ENCODE measurements at places on chromosomes 16 and 17.
A peak's percentile ranks its signal among the peaks of the same experiment; 100 is the strongest.

DNA sequence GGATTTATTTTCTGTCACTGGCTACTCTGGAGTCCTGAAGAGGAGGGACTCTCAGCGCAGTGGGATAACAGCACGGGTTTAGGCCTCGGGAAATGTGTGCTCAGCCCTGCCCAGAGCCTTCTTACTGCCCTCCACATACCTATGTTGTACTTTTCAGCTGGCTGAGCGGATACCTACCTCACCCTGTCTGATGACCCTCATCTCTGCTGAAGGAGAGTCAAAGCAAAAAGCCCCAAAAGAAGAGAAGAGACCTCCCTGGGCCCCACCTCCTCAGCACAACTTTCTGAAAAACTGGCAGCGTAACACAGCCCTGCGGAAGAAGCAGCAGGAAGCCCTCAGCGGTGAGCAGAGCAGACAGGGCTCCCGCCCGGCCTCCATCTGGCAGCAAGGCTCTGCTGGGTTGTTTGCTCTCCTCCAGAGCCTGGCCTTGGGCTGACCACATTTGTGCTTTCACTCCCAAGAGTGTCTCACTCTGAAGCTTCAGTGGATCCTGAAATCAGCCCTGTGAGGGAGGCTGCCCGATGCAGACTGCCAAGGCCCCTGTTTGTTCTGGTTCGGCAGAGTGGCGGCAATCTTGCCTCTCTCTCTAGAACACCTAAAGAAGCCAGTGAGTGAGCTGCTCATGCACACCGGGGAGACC, 10.3 kb downstream of the MYCBPAP start:
- peaks cover 9% of the 10 kb centered on the region for H3K4me1 ChIP-seq
- no peak for DNase-seq
- no peaks in the 10 kb centered on the region for H3K36me3 ChIP-seq
- no peak overlapping the region for H3K4me3 ChIP-seq

GRCh38 chr17:36861531-36861930, 75.7 kb upstream of the LHX1 start:
- no peaks in the 10 kb centered on the region for H3K27me3 ChIP-seq
- H3K36me3 ChIP-seq = no peaks in the 10 kb centered on the region
- no peaks in the 10 kb centered on the region for H3K4me1 ChIP-seq
- DNase-seq = no peak
- no peak overlapping the region for H3K27ac ChIP-seq
- no peak overlapping the region for H3K4me3 ChIP-seq

- H3K4me3 ChIP-seq = peak within 1 kb of the TSS; percentile 78
- no peaks in the 10 kb centered on the region for H3K27me3 ChIP-seq
- DNase-seq = no peak
- H3K27ac ChIP-seq = no peak within 1 kb of the TSS
Observed at GRCh38 chr17:82031303-82031884, at the start of gene RAC3. Gene RAC3 (plus strand): TSS chr17:82031678. CDS start chr17:82031762, 84 bp downstream.

DNA sequence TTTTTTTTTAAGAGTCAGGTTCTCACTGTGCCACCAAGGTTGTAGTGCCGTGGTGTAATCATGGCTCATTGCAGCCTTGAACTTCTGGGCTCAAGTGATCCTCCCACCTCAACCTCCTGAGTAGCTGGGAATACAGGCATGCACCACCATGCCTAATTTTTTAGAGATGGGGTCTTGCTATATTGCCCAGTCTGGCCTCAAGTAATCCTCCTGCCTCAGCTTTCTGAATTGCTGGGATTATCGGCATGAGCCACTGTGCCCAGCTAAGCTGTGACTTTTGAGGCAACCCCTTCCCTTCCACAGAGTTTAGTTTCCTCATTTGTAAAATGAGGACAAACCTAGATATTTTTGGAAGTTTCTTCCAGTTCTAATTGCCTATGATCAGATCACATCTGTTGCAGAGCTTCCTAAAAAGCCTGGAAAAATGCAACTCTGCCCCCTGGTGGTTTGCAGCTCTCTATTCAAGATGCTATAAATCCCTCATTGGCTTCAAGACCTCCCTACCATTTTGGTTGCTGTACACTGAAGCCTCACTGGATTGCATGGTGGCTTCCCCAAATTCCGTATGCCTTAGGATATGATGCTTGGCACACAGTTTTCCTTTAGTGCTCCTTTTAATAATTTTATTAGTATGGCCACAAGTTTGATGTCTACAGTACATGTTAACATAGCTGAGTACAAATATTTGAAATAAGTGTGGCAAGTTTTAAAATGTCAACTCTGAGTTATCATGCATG, 19.3 kb downstream of the GDE1 start:
- DNase-seq = peak; percentile 73
- no peak overlapping the region for H3K4me3 ChIP-seq
- no peaks in the 10 kb centered on the region for H3K27me3 ChIP-seq
- H3K27ac ChIP-seq = no peak overlapping the region
- H3K4me1 ChIP-seq = peaks cover 7% of the 10 kb centered on the region

DNA sequence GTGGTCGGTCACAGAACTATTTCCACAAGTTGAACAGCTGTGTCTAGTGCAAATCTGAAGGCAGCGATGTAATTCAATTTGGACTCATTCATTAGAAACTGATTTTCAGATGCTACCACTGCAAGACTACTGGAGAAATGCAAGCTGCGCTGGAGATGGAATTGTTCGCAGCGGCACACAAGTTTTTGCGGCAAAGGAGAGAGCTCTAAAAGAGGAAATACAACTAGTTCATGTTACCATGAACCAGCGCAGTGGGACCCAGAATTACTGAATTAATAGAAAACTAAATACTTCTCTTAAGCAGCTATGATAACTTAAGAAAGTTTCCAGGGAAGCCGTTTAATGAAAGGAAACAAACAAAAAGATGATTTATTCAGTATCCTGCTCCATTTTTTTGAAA, 1.9 kb downstream of the CREBBP start:
- H3K27me3 ChIP-seq = no peaks in the 10 kb centered on the region
- H3K4me3 ChIP-seq = peak overlapping the region; percentile 84
- no peaks in the 10 kb centered on the region for H3K36me3 ChIP-seq
- no peak overlapping the region for H3K27ac ChIP-seq
- H3K4me1 ChIP-seq = peaks cover 8% of the 10 kb centered on the region

DNA sequence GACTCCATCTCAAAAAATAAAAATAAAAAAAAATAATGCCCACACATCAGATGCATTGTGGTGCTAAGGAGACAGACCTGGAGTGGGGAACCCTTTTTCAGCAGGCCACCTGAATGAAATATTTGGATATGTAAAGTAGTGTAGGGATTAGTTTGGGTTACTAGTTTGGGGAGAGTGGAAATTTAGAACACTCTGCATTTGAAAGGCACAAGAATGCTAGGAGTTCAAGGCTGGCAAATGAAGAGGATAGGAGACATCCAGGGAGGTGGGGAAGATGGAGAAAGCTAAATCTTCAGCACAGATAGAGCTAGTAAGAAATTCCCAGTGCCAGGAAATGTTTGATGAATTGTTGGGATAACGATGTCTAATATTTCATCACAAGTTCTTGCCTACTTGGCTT, 298.3 kb upstream of the ERCC4 start:
- DNase-seq = no peak
- no peaks in the 10 kb centered on the region for H3K4me1 ChIP-seq
- H3K27me3 ChIP-seq = no peaks in the 10 kb centered on the region
- no peaks in the 10 kb centered on the region for H3K36me3 ChIP-seq

- peak; percentile 21 for DNase-seq
- H3K36me3 ChIP-seq = no peaks in the 10 kb centered on the region
- no peaks in the 10 kb centered on the region for H3K4me1 ChIP-seq
Observed at GRCh38 chr16:57906382-57907316, 64.3 kb downstream of the CNGB1 start.

DNA sequence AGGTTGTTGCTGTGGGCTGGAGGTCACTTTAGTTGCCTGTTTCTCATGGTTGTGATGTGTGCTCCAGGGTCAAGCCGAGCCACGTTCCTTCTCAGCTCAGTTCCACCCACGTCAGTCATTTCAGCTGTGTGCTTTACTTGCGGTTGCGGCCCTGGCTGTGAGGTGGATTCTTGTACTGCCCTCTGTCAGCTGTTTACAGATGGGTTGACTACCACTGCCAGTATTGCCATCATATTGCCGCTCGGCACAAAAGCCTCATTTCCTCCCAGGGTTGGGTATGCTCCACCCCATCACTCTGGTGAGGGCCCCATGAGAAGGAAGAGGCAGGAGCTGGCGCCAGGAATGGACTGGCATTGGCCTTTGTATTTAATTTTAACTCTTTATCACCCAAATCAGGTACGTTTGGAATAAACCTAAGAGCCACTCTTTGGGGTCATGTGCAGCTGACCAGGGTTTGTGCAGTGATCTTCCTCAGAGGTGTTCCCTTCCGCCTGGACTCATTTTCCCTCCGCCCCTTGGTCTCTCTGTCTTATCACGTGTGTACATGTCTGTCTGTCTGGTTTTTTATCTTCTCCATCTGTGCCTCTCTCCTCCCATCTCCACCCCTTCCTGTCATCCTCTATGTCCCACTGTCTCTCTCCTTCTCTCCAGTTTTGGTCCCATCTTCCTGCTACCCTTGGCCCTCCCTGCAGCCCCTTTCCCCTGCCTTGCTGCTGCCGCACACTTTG, 25.0 kb downstream of the METTL22 start:
- H3K4me3 ChIP-seq = no peak overlapping the region
- no peak for DNase-seq
- H3K4me1 ChIP-seq = no peaks in the 10 kb centered on the region
- H3K27ac ChIP-seq = no peak overlapping the region

GRCh38 chr16:19499481-19499880, 22.4 kb downstream of the GDE1 start:
- no peaks in the 10 kb centered on the region for H3K4me1 ChIP-seq
- H3K27me3 ChIP-seq = no peaks in the 10 kb centered on the region
- H3K36me3 ChIP-seq = no peaks in the 10 kb centered on the region
- no peak overlapping the region for H3K4me3 ChIP-seq
- DNase-seq = no peak

GRCh38 chr17:72445055-72445991, 324.5 kb downstream of the SOX9 start:
- H3K36me3 ChIP-seq = no peaks in the 10 kb centered on the region
- H3K4me3 ChIP-seq = no peak overlapping the region
- no peaks in the 10 kb centered on the region for H3K27me3 ChIP-seq
- no peak for DNase-seq

DNA sequence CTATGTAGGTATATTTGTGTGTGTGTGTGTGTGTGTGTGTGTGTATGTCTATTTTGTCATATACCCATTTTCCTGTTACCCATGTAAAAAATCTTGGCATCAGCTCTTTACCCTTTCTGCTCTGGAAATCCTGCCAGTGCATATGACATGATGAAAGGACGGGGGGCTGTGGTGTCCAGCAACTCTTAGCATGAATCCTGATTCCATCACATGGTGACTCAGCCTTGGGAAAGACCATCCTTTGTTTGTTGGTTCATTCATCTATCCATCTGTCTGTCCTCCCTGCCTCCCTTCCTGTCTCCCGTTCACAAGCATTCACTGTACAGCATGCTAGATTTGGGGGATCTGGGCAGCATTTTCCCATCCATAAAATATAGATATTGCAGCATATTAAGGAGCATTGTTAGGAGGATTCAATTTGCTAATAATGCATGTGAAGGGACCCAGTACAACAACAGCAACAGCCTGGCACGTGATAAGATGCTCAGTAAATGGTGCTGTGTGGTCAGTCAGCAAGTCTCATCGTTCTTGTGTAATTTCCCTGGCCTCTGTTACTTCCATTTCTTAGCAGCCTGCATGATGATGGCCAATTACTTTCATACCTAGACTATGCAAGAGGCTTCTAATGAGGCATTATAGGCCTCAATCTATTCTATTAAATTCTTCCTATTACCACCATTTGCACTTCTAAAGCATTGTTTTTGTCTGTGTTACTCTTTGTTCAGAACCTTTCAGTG, 191.0 kb downstream of the PRKCA start:
- no peak overlapping the region for H3K4me3 ChIP-seq
- DNase-seq = peak; percentile 27
- H3K4me1 ChIP-seq = peaks cover 24% of the 10 kb centered on the region
- H3K27me3 ChIP-seq = no peaks in the 10 kb centered on the region
- peak overlapping the region; percentile 14 for H3K27ac ChIP-seq
- no peaks in the 10 kb centered on the region for H3K36me3 ChIP-seq

DNA sequence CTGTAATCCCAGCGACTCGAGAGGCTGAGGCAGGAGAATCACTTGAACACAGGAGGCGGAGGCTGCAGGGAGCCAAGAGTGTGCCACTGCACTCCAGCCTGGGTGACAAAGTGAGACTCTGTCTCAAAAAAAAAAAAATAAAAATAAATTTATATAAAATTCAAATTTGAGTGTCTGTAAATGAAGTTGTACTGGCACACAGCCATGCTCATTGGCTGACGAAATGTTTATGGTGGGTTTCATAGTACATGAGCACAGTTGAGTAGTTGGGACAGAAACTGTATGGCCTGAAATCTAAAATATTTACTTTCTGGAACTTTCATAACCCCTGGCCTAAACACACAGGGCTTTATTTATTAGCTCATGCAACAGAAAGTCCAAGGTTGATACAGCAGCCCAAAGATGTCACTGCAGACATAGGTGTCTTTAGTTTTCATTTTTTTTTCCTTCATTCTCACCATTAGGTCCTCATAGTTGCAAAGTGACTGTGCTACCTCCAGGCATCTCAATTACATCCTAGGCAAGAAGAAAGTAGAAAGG, 355.3 kb downstream of the SLC39A11 start:
- H3K27me3 ChIP-seq = no peaks in the 10 kb centered on the region
- H3K4me1 ChIP-seq = no peaks in the 10 kb centered on the region
- DNase-seq = no peak
- H3K4me3 ChIP-seq = no peak overlapping the region
- H3K27ac ChIP-seq = no peak overlapping the region
- H3K36me3 ChIP-seq = no peaks in the 10 kb centered on the region

GRCh38 chr16:20956319-20956718, 55.7 kb downstream of the LYRM1 start:
- H3K4me1 ChIP-seq = no peaks in the 10 kb centered on the region
- DNase-seq = no peak
- no peaks in the 10 kb centered on the region for H3K36me3 ChIP-seq

- H3K27me3 ChIP-seq = no peaks in the 10 kb centered on the region
- H3K4me1 ChIP-seq = no peaks in the 10 kb centered on the region
- no peak overlapping the region for H3K4me3 ChIP-seq
- no peak overlapping the region for H3K27ac ChIP-seq
- DNase-seq = no peak
- H3K36me3 ChIP-seq = no peaks in the 10 kb centered on the region
Observed at GRCh38 chr16:22214889-22215288, 8.8 kb downstream of the EEF2K start.

DNA sequence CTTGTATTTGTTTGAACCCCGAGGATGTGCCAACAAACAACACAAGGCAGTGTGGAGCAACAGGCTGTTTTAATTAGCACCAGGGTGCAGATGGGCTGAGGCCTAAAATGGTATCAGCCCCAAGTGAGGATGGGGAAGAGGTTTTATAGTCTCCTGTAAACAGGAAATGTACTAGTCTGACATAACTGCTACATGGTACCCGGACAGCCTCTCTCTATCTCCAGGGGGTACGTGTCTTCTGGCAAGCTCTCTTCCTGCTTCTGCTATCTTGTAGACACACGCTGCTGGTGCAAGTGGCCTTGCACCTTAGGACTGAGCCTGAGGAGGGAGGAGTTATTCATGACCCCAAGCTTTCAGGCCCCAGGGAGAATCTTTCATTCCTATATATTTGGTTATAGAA, 2451.0 kb downstream of the TP53TG3F start:
- DNase-seq = no peak
- no peaks in the 10 kb centered on the region for H3K27me3 ChIP-seq
- no peaks in the 10 kb centered on the region for H3K4me1 ChIP-seq
- no peak overlapping the region for H3K4me3 ChIP-seq
- no peaks in the 10 kb centered on the region for H3K36me3 ChIP-seq
